H54 (cell line): ENCODE measurements at places on chromosomes 5 and 9.

- DNase-seq: no peak
Observed at GRCh38 chr5:96148376-96148775, 186.7 kb upstream of the ELL2 start.

DNA sequence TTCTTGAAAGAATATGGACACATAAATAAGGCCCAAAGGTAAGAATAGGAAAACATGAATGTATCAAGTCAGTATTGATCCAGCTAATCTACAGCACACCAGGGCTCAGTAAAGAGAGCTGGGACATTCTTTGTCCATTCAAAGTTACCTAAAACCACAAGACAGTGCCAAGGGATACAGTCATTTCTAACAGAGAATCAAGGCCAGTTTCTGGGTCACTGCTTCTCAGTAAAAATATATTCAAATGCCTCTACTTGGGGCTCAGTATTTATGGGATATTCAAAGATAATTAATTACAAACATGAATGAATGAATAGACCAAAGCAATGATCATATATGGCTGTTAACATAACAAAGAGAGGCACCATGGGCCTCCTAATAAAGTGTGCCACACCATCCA lies 34.9 kb downstream of the MTMR12 start:
- DNase-seq: no peak

DNA sequence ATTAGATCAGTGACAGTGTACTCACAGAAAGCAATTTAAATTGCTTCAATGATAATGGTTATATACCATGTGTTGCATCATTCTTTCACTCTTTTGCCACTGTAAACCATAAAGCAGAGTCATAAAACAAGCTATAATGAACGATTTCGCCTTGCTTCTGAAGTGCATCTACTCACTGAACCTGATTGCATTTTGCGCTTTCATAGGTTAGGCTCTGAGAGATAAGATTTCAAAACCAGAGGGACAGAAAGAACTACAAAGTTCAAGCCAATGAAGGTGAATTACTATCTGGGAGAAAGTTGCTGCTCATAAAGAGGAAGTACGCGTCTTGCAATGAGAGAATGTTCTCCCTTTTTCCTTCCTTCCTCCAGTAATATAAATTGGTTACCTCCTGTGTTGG lies 412.7 kb downstream of the CETN3 start:
- no peak for DNase-seq

DNA sequence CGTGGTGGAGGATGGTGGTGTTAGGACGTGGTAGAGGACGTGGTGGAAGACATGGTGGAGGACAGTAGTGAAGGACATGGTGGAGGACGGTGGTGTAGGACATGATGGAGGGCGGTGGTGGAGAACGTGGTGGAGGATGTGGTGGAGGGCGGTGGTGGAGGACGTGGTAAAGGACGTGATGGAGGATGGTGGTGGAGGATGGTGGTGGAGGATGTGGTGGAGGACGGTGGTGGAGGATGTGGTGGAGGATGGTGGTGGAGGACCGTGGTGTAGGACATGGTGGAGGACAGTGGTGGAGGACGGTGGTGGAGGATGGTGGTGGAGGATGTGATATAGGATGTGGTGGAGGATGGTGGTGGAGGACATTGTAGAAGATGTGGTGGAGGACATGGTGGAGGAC lies 67.6 kb downstream of the S1PR3 start:
- no peak for DNase-seq

DNA sequence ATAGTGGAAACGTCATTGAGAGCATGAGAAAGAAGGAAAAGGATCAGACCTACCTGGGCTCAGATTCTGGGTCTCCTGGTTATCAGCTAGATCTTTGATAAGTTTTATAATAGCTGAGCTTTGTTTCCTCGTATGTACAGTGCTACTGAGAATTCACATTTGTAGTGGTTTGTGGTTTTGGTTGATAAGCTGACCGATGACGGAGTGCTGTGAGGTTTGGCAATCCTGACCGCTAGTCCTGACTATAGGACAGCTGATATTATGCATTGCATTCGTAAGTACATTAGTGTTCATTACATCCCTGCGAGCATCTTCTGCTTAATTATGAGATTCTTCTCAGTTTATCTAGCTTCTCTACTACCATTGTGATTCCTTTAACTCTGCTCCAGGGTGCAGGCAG lies 190.7 kb upstream of the SLC27A6 start:
- peak; percentile 1 for DNase-seq

DNA sequence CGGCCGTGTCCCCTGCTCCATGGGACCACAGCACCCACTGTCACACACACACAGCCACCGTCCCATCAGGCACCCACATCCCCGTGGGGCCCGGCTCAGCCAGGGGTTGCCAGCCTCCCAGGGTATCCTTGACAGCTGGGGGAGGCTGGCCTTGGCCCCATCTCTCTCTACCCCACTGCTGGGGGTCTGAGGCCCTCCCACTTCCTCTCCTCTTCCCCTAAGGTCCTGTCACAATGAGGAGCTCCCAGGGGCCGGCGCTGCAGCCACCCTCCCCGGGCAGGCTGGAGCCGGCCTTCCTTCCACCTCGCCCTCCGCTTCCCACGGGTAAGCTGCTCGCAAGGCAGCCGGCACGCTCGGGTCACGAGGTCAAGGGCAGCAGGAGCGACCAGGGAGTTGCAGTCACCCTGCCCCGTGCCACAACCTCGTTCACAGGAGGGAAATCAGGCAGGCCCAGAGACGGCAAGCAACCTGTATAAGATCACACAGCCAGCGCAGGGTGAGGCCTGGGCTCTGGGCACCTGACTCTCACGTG lies 38.6 kb upstream of the NOTCH1 start:
- no peak for DNase-seq

DNA sequence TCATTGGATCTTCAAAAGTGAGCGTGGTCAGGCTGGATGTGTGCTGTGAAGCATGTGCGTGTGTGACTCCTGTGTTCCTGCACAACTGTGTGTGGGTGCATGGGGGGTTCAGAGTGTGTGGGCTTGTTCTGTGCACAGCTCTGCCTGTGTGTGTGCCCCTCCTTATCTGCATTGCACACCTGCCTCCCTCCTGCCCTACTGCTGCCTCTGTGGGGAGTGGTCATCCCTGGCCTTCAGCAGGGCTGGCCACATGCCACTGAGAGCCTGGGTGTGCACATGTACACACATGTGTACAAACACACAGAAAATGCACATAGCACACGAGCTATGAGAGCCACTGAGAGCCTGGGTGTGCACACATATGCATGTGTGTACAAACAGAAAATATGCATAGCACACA lies 92.1 kb downstream of the CACNA1B start:
- DNase-seq: no peak

- no peak for DNase-seq
Observed at GRCh38 chr9:78001946-78002731, 29.5 kb downstream of the GNAQ start.

DNA sequence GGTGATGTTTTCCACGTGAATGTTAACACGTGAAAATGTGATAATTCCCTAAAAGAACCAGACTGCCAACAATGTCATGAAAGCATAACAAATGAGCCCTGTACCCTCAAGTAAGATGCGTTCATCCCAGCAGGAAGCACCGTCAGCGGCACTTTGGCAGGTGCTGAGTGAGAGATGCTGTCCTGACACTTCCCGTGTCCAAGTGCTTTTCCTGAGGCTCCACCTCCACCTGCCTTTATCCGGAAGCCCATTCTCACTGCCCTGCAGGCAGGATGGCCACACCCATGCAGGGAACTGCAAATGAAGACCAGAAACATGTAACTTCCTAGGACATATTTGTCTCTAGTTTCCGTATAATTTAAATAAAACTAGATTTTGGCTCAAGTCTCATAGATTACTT lies 238.0 kb upstream of the IRX2 start:
- DNase-seq: no peak

GRCh38 chr5:144203750-144204596 lies 33.3 kb downstream of the KCTD16 start:
- DNase-seq: no peak

GRCh38 chr9:114034661-114035062 lies 43.4 kb downstream of the AMBP start:
- no peak for DNase-seq

DNA sequence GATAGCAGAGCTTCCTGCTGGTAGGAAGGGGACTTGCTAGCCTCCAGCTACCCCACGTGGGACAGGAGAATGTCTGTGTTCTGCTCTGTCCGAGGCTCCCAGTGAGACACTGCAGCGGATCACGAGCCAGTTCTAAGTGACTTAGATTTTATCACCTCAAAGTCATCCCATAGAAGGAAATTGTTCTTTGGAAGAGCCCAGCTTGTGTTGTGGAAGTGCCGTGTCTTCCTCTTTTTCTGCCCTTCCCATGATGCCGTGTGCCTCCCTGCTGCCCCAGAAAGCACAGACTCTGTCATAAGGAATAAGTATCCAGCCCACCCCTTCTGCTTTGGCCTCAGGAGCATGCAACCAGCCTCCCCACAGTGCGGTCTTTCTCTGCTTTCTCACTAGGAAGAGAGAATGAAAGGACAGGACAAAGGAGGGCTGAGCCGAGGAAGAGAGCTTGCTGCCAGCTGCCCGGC lies 35.6 kb downstream of the RUFY1 start:
- DNase-seq: no peak

GRCh38 chr9:9045072-9045471 lies 1245.5 kb upstream of the DMAC1 start:
- no peak for DNase-seq

DNA sequence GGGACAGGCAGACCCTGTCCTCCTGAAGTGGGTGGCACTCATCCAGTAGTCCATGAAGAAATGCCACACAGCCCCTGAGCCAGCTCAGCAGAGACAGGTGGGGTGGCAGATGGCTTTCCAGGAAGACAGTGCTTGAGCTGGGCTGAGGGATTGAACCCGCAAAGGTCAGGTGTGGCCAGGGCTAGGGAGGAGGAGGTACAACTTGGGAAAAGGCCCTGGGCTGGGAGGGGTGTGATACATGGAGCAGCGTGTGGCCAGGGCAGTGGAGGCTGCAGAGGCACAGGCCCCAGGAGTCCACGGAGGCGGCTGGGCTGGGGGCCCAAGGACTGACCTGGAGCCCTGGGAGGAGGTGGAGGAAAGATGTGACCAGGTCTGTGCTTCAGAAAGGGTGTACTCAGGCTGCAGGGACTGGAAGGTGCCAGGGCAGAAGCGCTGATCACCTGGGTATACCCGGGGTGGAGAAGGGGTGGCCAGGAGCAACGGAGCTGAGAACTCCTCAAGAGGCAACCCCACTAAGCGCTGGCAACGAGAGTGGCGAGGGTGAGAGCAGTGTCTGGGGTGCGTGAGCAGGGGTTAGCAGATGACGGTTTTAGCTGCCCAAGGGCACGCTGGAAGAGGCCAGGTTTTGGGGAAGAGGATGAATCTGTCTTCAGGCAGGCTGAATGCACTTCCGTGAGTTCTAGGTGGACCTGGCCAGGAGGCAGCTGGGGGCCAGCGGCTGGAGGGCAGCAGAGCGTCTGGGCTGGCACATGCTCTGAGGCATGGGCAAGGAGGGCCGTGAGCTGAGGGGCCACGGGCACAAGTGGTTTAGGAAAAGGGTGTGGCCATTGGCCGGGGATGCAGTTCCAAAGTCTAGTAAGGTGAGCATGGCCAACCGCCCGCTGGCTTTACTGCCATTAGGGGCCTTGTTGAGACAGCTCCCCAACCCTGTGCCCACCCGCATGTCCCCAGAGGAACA lies 3.9 kb upstream of the RABL6 start:
- no peak for DNase-seq

DNA sequence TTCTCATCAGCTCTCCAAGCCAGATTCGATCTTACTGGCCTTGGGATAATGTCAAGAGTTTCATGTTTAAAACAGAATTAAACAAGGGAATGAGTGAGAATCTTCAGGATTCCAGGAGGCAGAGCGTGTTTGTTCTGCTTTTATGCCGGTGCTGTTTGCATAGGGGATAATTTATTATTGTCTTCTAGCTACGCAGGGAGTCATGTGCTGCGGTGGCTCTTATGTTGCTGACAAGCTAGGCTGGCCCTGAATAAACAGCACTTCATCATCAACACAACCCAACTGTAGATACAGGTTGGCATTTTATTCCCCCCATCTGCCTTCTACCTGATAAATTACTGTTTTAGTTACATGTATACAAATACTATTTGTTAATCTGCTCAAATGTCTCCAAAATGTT lies 47.1 kb upstream of the PCA3 start:
- DNase-seq: no peak

GRCh38 chr5:181199881-181200638 lies 4.9 kb downstream of the TRIM7 start:
- DNase-seq: no peak

DNA sequence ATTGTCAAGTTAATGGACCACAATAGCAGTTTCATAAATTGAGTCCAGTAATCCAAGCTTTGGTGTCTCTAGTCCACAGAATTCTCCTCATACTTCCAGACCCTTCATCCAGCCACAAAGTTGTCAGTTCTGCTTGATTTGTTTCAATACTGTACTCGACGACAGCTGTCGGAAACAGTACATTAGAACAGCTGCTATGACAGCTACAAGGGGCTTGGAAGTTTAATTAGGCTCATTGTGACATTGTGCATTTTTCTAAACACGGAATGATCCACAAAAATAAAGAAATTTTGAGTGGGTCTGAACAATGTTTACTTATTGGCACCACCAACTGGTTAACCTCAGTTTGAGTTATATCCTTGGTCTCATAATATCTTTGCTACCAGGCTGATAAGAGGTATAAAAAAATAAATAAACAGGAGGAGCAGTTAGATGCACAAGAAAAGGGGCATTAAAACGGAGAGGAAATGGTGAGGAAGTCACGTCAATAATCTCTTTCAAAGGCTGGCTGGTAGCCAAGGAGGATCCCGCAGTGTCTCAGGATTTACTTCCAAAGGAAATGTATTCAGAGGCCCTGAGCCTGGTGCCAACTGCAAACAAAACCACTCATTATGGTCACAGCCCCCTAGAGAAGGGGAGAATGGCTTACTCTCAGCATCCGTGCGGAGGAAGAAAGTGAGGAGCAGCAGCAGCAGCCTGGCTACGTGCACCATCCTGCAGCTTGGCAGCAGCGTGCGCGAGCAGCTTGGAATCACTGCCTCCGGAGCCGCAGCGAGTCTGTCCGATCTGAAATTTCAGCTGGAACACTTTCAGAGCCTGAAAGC lies 933.8 kb upstream of the DMAC1 start:
- no peak for DNase-seq

DNA sequence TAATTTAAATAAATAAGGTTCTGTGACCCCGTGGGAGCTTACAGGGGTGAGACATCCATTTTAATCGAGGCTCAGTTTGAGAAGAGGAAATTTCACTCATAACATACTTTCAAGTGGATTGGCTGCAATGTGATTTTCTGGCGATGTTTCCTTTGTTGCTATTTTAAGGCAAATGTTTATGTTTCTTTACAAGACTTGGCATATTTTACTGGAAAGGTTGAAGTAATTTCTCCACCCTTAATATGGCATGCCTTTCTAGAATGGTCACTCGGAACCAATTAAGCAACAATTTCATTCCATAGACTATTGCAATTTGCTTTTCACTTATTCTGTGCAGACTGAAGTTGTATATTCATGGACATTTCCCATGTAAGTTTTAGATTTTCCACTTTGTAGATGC lies 438.0 kb upstream of the WWC1 start:
- DNase-seq: no peak

DNA sequence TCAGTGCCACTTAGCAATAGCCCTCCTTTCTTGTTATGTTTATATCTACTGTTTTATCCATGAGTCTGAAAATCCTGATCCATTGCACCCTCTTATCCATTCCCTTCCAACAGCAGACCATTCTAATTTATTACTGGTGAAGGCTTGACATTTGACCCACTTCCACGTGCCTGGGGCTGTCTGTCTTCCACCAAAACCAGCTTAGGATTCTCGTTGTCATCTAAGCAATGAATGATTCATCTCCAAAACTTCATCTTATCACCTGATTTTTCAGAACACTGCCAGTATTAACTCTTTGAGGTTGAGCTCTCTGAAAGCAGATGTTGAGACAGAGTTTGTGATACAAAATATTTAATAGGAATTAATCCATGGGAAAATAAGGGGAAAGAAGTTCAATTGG lies 277.8 kb upstream of the FBXL7 start:
- DNase-seq: no peak
